ENCODE measurements at places on chromosomes 11 and 22.
A peak's percentile ranks its signal among the peaks of the same experiment; 100 is the strongest.

DNA sequence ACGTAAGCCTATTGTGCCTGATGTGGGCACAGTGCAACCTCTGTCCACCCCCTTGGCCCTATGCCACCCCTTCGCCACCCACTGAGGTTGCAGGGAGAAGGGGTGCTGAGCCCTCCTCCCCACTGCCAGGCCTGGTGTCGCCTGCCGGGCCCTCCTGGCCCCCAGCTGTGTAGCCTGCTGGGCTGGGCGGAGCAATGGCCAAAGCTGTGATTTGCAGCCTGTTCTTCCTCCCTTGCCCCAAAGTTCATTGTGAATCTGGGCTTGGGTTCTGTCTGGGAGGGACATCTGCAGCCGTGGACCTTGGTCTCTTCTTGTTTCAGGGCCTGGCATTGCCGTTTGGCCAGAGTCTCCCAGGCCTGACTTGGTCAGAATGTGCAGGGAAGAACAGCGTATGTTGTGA, 121.9 kb downstream of the PKNOX2 start:
- DNase-seq = no peak

- DNase-seq = no peak
These were observed 5.5 kb upstream of the SHISA8 start for GRCh38 chr22:41920271-41920976.

- DNase-seq = peak; percentile 52
These were observed 3.4 kb downstream of the TIMM10 start for GRCh38 chr11:57527056-57527631.

GRCh38 chr22:40341604-40342003, 4.7 kb upstream of the ADSL start:
- DNase-seq = no peak

- DNase-seq = no peak
These were observed 75.4 kb downstream of the CCDC81 start for GRCh38 chr11:86449993-86450629.

DNA sequence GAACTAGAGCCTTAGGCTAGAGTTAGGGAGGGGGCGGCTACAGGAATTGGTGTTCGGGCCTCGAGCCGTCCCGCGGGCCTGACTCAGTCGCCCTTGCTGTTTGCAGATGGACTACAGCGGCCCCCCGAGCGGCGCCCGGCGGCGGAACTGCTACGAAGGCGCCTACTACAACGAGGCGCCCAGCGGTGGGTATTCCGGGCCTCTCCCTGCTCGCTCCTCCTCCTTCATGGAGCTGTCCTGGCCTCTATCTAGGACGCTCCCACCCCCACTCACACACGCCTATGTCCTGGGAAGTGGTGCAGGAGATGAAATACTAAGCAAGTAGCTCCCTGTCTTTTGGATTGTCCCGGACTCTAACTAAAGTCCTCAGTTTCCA, 1.4 kb downstream of the MYOD1 start:
- no peak for DNase-seq

DNA sequence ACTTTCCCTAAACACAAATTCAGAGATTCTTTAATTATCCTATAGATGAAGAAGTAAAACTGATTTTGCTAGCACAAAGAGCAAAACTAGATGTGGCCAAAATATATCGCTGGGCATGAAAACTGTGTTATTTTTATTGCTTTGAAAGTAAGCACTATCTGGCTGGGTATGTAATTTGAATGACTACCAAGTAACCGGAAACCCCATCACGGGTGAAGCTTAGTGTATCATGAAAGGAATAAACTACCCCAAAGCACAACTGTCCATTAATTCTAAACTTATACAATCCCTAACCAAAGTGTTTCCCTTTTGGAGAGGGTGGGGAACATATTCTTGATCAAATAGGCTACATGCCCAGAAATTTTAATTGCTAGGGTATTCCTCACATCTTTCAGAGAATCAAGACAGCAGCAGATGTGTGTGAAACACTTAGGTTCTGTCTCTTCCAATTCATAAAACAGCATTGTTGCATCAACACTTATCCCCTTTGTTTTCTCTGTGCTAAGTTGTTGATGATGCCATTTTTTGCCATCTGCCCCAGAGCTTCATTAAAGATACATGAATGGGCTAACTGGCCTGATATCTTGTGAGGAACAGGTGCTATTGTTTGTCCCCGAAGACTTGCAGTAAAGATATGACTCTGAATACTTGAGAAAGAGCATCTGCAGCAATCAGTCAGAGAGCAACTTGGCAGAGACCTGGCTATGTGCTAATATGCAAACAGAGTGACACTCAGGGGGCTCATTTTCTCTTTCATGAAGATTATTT, 238.2 kb downstream of the SOX6 start:
- no peak for DNase-seq

- DNase-seq = no peak
These were observed 13.7 kb downstream of the MUC5AC start for GRCh38 chr11:1171223-1171984.

DNA sequence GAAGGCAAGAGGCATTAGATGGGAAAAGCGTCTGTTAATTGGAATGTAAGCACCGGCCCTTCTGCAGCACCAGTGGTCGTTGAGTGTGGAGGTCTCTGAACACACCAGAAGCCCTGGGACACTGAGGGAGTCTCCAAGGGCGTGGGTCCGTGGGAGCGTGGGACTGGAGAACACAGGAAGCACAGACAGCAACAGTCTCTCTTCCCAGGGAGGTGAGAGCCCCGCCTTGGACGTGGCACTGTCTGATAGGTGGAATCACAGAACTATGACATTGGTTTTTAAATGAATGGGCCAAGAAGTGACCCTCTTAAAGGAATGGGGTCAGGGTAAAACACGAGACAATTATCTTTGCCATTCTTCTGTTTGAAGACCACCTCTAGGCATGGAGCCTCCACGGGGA, 28.1 kb upstream of the BID start:
- no peak for DNase-seq

GRCh38 chr11:8604078-8604723, 10.2 kb upstream of the STK33 start:
- DNase-seq = peak; percentile 100

- DNase-seq = no peak
These were observed 17.4 kb downstream of the CABIN1 start for GRCh38 chr22:24028533-24028932.

GRCh38 chr11:30956751-30957150, 370.6 kb upstream of the MPPED2 start:
- no peak for DNase-seq

- no peak for DNase-seq
These were observed 5.2 kb downstream of the DGAT2 start for GRCh38 chr11:75773595-75774353.

- DNase-seq = peak; percentile 32
These were observed 9.1 kb downstream of the SELENOO start for GRCh38 chr22:50209893-50210292.

GRCh38 chr22:29710922-29711593, 8.7 kb upstream of the CABP7 start:
- DNase-seq = no peak

- no peak for DNase-seq
These were observed 123.7 kb downstream of the KCNQ1OT1 start for GRCh38 chr11:2576111-2576510.

- no peak for DNase-seq
These were observed 14.0 kb downstream of the ASCL2 start for GRCh38 chr11:2256293-2256913.

DNA sequence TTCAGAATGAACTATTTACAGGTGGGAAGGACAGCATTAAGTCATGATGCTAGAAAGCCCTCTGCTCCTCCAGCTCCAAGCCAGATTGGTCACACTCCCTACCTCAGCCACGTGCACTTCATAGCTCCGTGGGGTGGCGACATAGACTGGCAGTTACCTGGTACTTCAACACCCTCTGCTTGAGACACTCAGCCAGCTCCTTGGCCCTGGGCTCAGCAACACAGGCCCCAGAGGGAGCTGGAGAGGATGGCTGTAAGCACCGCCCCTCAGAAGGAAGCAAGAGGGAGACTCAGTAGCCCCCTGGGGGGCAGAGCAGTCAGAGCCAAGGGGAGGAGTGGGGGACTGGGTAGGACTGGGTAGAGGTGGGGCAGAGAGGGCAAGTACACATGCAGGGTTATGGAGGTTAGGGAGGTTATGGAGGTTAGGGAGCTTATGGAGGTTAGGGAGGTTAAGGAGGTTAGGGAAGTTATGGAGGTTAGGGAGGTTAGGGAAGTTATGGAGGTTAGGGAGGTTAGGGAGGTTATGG, 102.1 kb upstream of the BID start:
- peak; percentile 8 for DNase-seq

- DNase-seq = no peak
These were observed 5.4 kb upstream of the HDHD5 start for GRCh38 chr22:17164392-17165024.

- DNase-seq = no peak
These were observed 50.3 kb downstream of the GRAMD1B start for GRCh38 chr11:123480290-123480815.

- DNase-seq = no peak
These were observed 348.7 kb downstream of the ETS1 start for GRCh38 chr11:128238521-128239265.

- DNase-seq = no peak
These were observed 23.7 kb downstream of the PAK1 start for GRCh38 chr11:77450227-77450626.

GRCh38 chr22:33526434-33527107, 393.7 kb downstream of the LARGE1 start:
- DNase-seq = no peak

DNA sequence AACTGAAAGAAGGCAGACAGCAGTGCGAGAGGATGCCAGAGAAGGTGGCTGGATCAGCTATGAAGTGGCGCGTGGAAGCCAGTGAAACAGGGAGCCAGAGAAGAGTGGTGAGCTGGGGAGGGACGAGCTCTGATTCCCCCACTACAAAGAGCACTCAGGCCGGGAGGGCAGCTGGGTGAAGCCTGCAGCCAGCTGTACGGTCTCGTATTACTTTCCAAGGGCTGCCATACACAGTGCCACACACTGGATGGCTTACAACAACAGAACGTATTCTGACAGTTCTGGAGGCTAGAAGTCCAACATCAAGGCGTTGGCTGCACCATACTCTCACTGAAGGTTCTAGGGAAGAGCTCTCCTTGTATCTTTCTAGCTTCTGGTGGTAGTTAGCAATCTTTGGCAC, 47.1 kb upstream of the WNT11 start:
- DNase-seq = no peak

GRCh38 chr22:44248926-44249325, 63.8 kb downstream of the SHISAL1 start:
- DNase-seq = no peak

DNA sequence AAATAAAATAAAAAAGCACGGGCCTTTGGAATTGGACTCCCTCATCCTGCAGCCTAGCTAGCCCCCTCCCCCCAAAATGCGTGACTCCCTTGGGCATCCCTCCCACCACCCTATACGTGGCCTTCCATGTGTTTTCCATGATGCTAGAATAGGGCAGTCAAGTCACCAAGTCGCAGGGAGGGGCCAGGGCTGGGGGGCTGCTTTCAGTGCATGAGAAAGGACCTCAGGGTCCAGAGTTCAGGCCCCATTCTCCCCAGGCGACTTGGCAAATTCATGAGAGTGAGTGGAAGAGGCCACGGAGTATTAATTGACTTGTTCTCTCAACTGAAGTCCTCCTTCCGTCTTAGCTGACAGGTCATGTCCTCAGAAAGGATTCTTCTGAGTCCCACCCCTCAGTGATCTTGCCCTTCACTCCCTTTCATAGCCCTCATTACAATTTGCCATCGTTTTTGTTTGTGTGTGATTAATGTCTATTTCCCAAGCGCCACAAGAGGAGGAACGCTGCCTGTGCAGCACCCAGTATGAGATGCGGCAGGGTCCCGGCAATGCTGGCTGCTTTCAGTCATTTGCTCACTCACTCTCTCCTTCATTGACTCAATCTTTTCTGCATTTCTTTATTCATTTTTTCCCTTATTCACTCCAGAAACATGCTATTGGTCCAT, 17.4 kb downstream of the LRRC32 start:
- DNase-seq = no peak

GRCh38 chr11:1196516-1197391, 26.1 kb upstream of the MUC5B start:
- no peak for DNase-seq

- peak; percentile 72 for DNase-seq
These were observed 3.9 kb upstream of the RNF215 start for GRCh38 chr22:30390974-30391691.

DNA sequence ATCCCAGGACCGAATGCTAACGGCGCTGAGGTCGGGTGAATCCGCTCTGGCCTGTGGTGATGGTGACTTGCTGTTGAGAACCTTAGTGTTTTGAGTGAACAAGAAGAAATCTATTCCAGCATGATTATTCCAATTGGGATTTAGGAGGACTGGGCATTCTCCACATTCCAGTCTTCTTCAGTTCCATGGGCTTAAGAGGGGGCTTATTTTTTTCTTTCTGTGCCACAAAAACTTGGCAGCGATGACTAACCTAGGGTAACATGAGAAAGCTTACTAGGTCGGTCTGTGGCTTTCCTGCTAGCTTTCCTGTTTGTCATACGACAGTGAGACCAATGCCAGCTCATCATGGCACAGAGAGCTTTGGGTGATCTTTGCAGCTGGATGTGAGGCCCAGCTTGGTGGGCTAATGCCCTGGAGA, 62.9 kb upstream of the ATXN10 start:
- peak; percentile 99 for DNase-seq

GRCh38 chr22:26481694-26482093, 1.9 kb downstream of the HPS4 start:
- DNase-seq = no peak

All from HT1080 (cell line).